Occipital lobe (tissue), 3 donors: ENCODE measurements at places on chromosomes 4 and X.

GRCh38 chr4:52627876-52628275 lies 31.2 kb downstream of the USP46 start:
- no peak for DNase-seq

DNA sequence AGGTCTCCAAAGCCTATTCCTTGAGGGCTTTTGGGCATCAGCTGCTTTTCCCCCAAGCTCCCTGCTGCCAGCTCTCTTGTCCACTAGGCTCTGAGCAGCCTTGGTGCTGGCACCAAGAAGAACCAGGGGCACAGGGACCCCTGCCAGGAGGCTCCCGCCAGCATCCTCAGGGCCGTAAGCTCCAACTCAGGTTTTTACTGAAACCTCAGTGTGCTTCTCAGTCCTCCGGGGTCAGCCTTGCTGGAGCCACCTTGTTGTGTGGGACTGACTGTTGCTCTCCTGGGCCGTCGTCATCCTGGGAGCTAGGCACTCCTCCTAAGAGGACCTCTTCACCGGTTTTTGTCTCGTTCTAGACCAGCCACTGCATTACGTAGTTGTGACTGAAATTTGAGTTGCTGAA lies 38.9 kb downstream of the NOP14 start:
- no peak for DNase-seq

DNA sequence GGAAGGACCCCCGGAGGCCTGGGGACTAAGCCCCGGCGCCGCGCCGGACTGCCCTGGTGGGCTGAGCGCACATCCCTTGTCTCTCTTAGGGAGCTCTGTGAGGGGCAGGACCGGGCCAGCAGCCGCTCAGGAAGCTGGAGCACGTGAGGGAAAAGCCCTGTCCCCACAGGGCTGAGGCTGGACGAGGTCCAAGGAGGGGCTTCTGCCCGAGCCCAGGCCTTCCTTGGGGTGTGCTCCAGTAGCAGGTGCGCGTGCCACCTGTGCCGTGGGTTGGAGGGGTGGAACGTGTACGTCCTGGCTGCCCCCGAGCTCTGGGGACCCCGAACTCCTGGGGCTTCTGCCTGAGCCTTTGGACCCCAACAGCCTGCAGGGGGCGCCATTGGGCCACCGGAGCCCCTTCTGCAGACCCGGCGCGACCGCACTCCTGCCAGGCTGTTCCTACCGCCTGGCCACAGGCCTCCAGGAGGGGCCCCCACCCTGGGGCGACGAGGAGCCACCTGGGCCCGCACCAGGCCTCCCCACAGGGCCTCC lies 27.2 kb downstream of the TACC3 start:
- DNase-seq, result no peak

GRCh38 chrX:125293850-125294780 lies 25.6 kb upstream of the TEX13C start:
- no peak for DNase-seq

- no peak for DNase-seq
Observed at GRCh38 chr4:150063128-150063527, 15.1 kb upstream of the DCLK2 start.

GRCh38 chrX:9955506-9955905 lies 11.7 kb upstream of the CLDN34 start:
- DNase-seq, result no peak

DNA sequence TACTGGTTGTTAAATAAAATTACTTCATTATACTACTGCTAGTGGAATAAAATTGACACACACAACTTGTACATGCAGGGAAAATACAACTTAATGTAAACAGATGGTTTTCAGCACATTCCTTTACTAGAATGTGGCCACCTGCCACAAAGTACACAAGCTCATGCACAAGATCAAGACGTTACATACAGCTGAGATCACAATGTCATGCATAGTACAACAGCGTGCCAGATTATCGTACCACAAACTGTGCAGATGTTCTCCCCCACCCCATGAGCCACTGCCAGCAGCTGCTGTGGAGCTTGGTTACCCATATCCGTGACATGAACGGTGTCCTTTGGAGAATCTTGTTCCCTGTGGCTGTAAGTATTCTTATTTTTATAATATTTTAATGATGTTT lies 27.7 kb downstream of the FBXO8 start:
- DNase-seq, result no peak
